ENCODE measurements at places on chromosomes 12 and 14. TPM values are rescaled to one million over a fixed set of nuclear protein-coding genes. Genes with fewer than 3 reads are reported as not detected.

DNA sequence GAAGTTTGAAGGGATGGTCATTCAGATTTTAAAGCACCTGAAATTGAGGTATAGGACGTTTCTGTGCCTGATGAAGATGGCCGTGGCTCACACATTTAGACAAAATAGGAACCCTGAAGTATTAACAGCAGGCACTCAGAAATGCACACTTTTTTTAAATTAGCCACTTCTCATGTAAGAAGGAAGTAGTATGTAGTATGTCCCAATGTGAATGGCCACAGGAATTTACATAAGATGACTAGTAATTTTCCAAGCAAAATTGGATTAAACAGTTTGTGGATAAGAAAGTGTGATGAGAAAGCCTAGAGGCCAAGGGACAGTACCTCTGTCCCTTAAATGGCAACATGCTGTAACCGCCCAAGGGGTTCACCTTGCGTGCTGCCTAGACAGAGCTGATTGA, 1.8 kb upstream of the MIS18BP1 start:
- DNase-seq: no peak

- no peak for DNase-seq
These were observed 116.8 kb downstream of the GLT1D1 start for GRCh38 chr12:128970110-128970509.

DNA sequence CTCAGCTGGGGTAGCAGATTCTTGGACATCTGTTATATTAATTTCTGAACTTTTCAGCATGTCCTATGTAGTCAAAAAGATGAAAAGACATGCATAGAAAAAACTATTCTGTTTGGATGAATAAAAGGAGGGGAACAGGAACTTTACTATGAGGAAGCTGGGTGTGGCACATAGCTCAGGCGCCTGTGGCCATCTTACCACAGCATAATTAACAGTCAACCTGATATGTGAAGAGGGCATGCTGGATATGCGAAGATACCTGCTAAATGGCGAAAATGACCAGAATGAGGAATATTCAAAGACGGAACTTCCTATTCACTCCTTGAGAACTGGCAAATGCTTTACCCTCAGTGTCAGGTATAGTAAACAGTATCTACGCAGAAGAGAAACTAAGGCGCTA, 18.4 kb downstream of the SETD3 start:
- DNase-seq: no peak

- no peak for DNase-seq
These were observed 736.4 kb upstream of the LRFN5 start for GRCh38 chr14:40870252-40870651.

GRCh38 chr12:86139671-86140070, 116.5 kb downstream of the MGAT4C start:
- no peak for DNase-seq

DNA sequence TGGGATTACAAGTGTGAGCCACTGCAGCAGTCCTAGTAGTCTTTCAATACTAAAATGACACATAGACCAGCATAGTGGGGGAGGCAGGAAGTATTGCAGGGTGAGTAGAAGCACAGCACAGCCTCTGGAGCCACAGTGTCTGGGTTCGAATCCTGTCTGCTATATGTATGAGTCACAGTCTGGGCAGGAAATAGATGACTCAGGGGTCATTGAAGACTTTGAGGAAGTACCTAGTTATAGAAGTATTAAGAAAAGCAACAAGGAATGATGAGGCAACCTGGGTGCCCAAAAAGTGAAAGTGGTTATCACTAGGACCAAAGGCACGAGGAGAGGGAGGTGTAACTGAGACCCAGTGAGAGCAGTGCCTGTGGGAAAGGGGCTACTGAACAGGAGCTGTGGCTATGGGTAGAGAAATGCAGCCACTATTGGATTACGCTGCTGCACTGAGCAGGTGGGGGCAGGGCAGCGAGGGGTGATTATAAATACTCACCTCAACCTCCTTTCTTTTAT, 124.0 kb downstream of the PDE3A start:
- no peak for DNase-seq

GRCh38 chr12:113762882-113763816, 203.0 kb downstream of the RBM19 start:
- DNase-seq: no peak

GRCh38 chr12:40170593-40170992, 54.2 kb upstream of the LRRK2 start:
- DNase-seq: no peak

GRCh38 chr14:61213920-61214319, 67.2 kb downstream of the TMEM30B start:
- no peak for DNase-seq

- DNase-seq: no peak
These were observed 663.6 kb downstream of the BCL11B start for GRCh38 chr14:98608071-98609060.

DNA sequence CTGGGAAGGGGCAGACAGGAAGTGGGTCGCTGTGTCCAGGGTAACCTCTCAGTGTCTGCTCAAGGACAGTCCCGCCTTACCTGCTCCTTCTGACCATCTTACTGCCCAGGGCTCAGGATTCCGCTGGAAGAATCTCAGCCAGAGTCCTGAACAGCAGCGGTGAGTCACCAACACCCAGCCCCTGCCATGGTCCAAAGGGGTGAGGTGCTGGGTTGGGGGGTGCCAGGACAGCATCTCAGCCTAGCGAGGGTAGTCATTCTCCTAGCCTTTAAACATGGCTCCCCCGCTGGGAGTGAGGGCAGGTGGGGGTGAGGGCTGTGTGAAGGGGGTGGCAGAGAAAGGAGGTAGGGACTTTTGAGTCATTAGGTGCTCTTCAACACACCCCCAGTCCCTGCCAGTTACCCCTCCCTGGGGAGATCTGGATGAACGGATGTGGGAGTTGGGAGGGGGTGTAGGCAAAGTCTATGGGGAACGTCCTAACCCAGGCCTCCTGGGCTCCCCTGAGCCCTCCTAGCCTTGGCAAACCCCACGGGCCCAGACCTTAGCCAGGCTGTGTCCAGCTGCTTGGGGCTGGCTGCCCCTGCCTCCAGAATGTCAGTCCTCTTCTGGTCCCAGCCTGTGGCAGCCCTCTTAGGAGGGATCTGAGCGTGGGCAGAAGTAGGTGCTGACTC, 2.5 kb downstream of the TAMALIN start:
- no peak for DNase-seq

DNA sequence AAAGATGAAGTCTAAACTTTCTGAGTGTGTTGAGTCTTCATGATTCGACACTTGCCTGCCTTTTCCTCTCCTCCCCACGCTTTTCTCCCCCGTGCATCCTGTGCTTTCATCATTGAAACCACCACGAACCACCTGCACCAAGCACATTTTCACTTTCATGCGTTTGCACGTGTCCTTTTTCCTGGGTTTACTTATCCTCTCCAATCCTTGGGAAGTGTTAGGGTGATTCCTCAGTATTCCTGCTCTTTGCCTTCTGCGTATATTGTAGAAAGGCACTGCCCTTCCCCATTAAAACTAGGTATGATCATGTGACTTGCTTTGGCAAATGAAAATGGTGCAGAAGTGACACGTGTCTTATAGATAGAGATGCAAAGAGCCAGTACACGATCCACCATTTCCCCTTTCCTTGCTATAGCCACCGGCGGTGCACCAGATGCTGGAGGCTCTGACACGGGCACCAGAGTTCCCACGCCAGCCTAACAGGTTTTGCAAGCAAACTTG, 106.6 kb downstream of the BRMS1L start:
- no peak for DNase-seq

DNA sequence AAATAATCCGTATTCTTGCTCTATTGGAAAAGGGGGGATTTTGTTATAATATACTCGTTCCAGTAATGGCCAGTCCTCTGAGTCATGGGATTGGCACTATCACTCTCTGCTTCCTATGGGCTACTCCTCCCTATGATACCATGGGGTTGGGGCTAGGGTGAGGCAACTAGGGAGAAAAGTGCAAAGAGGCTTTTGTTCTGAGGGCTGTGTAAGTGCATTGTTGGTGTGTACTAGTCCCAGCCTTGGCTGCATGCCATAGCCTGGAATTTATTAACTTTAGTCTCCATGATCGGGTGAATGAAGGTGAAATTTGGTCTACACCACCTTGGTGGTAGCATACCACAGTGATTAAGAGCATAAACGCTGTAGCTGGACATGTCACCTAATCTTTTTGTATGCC, 247.6 kb downstream of the RPAP3 start:
- no peak for DNase-seq

DNA sequence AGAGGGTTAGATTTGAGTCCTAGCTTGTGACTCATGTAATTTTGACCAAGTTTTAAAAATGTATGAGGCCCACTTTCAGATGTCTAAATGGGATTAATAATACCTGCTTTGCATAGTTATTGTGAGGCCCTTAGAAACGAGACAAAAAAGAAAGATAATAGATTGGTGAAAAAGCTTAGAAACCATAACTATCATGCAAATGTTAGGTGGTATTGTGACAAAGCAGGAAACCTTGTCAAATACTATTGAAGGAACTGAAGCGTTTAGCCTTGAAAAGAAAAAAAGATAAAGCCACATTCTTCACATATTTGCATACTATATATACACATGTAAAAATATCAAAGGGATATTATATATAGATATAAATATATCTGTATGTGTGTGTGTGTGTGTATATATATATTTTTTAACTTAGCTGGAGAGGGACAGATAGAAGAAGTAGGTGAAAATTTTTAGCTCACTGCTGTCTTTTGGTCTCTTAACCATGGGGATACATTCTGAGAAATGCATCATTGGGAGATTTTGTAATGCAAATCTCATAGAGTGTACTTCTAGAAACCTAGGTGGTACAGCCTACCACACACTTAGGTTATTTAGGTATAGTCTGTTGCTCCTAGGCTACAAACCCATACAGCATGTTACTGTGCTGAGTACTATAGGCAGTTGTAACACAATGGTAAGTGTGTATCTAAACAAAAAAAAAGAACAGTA, 270.3 kb downstream of the CCDC91 start:
- no peak for DNase-seq

GRCh38 chr12:121990114-121990647, 31.5 kb upstream of the BCL7A start:
- no peak for DNase-seq

DNA sequence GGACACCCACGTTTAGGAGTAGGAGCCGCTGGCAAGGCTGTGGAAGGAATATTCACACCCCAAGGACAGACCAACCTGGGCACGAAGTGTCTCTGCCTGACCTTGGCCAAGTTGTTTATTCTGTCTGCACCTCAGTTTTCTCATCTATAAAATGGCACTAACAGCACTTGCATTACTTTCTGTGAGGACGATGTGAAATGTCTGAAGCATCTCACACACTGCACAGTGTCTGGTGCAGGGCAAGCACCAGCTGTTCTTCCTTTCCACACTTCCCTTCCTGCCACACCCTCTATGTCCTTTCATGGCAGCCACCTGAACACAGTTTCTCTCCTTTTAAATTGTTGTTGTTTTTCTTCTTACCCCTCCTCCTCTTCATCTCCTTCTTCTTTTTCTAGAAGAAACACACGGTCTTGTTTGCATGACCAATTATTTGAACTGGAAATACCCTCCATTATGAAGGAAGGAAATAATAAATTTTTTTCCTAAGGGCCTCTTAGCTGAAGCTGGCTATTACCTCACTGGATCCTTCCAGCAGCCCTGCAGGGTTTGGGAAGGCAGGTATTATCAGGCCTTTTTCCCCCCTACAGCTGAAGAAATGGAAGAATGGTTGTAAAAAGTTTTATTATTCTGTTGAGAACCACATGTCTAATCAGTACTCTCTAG, 42.9 kb upstream of the ATP23 start:
- DNase-seq: no peak

GRCh38 chr12:76652402-76652801, 92.8 kb upstream of the OSBPL8 start:
- DNase-seq: no peak

GRCh38 chr12:50061946-50062686, 4.7 kb downstream of the ASIC1 start:
- no peak for DNase-seq

GRCh38 chr12:131141514-131141913, 187.8 kb downstream of the ADGRD1 start:
- DNase-seq: no peak

P2RX7 gene
- polyA plus RNA-seq: 0.81 TPM

IGF1 gene
- 5.6 TPM for polyA plus RNA-seq

KRT81 gene
- not detected for polyA plus RNA-seq

RTL1 gene
- 0.13 TPM for polyA plus RNA-seq

FZD10 gene
- 3.4 TPM for polyA plus RNA-seq
